ENCODE measurements at places on chromosomes 4 and X. TPM values are rescaled to one million over a fixed set of nuclear protein-coding genes. Genes with fewer than 3 reads are reported as not detected.

- DNase-seq: no peak
Observed at GRCh38 chrX:102934624-102935023, 2.4 kb upstream of the RAB40AL start.

DNA sequence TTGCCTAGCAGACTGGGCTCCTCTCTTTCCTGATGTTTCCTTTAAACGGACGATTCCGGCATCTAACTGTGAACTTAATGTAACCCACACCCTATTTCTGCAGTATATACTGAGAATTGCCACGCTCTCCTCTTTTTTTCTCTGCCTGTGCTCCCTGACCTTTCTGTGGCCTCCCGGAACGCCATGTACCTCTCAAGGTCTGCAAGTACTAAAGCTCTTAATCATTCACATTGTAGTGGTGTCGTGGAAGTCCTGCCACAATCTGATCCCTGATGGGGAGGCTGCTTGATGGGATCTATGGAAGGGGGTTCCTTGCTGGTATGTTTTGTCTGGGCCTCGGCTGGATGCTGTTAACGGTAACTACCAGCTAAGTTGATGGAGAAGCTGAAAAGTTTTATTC lies 302.9 kb upstream of the EPHA5 start:
- no peak for DNase-seq

GRCh38 chrX:127568691-127569090 lies 483.5 kb downstream of the ACTRT1 start:
- no peak for DNase-seq

Gene KCTD8
- polyA plus RNA-seq: 4.0 TPM

DNA sequence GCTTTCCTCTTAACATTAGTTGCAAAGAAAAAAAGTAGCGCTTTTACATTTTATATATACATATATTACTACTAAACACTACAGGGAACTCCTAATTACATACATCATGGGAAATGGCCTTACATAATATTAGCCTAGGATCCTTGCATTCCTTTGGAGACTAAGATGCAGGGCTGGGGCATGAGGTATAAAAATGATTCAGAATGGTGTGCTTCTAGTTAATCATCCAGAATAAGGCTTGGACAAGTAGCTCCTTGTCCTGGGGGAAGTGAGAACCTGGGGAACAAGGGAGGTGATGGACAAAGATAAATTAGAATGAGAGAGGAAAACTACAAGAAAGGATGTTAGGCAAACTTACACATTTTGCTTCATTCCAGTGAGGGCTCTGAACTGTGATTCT lies 3.0 kb upstream of the GUCY2F start:
- no peak for DNase-seq

DNA sequence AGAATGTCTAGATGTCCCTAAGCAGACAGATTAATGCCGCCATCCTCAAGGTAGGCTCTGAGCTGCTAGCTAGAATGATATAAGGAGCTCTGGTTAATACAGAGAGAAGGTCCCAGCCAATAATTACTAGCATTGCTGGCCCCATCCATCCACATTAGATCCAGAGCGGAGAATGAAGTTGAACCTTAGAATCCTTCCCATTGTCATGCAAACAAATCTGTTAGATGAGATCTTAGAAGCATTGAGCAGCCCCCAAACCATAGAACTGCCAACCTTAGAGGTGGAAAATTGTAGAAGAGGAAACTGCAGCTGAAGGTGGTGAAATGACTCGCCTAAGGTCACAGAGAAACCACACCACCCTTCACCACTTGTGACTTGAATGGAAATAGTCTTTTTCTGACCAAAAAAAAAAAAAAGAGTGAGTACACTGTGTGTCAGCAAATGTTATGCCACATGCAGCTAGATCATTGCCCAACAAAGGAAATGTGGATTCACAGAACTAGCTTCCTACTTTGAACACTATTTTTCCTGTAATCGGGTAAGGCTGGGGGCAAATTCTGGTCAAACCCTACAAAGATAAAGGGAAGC lies 162.1 kb downstream of the SMIM20 start:
- no peak for DNase-seq

Gene XAGE3
- polyA plus RNA-seq: not detected

Gene SMPX
- not detected for polyA plus RNA-seq

Gene PNCK
- 6.3 TPM for polyA plus RNA-seq
